ENCODE measurements at places on chromosomes 6 and 20. TPM values are rescaled to one million over a fixed set of nuclear protein-coding genes. Genes with fewer than 3 reads are reported as not detected.

SAMD3 gene
- not detected for total RNA-seq

TREM2 gene
- total RNA-seq, result not detected

OSTM1 gene
- 15.2 TPM for total RNA-seq

ARID1B gene
- total RNA-seq, result 17.9 TPM

ENPP3 gene
- not detected for total RNA-seq

SIRPD gene
- not detected for total RNA-seq

MAP1LC3A gene
- 25.9 TPM for total RNA-seq

MED20 gene
- total RNA-seq, result 13.6 TPM

HLA-DRB1 gene
- total RNA-seq, result not detected

GPR6 gene
- total RNA-seq, result not detected
